ENCODE measurements at places on chromosomes 6 and 20.
A peak's percentile ranks its signal among the peaks of the same experiment; 100 is the strongest.

GRCh38 chr6:144104488-144104887 lies 9.1 kb upstream of the SF3B5 start:
- DNase-seq: no peak

DNA sequence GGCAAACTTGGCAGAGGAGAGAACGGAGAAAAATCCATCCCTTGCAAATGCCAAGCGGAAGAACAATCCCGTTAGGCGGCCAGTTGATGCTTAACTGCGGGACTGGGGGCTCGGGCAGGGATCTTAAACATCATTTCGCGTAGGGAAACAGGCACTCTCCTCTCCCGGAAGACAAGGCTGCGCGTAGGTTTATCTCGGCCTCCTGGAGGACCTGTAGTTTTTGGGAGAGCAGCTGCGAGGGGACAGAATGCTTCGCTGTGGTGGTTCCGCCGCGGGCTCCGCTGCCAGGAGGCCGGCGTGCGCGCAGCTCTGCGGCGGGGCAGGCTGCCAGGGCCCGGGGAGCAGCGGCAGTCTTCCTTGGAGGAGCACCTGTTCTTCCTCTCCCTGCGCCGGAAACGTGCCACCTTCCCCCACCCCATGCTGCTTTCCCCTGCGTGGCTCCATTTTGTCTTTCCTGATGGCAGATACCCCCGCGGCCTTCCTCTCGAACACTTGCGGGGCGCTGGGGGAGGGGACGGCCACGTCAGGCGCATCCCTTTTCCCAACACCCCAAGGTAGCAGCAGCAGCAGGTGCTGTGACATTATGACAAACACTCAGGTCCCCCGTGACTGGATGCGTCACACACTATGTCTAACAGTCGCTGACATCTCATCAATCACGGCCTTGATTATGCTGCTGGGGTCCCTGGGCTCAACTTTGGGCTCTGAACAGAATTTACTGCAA lies 230.7 kb upstream of the BTBD3 start:
- DNase-seq: no peak

GRCh38 chr6:165913676-165914570 lies 250.9 kb upstream of the PDE10A start:
- no peak for DNase-seq

- DNase-seq: no peak
Measured at GRCh38 chr6:22732176-22732970, 163.0 kb downstream of the HDGFL1 start.

DNA sequence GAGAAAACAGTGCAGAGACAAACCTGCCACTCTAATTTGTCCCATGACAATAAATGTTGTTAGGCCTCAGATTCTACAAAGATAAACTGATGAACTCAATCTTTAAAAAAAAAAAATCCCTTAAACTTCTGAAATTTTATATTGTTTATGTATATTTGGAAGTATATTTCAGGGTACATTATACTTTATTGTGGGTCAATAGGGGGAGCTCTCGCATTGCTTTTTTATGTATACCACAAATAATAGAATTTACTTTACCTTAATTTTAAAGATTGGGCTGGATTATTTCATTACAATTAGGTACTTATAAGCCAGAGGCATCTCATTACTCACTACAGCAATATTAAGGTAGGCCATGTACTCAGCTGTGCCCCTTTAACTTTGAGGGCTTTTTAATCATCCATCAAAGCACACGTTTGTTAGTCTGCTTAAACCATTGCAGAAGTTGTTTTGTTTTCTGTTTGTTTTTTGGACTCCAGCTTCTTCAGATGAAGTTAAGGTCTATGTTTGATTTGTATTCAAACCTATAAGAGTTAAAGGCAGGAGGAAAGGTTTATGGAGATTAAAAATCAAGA lies 56.3 kb upstream of the EYA4 start:
- no peak for DNase-seq

GRCh38 chr6:160330619-160331018 lies 17.6 kb upstream of the SLC22A3 start:
- no peak for DNase-seq

DNA sequence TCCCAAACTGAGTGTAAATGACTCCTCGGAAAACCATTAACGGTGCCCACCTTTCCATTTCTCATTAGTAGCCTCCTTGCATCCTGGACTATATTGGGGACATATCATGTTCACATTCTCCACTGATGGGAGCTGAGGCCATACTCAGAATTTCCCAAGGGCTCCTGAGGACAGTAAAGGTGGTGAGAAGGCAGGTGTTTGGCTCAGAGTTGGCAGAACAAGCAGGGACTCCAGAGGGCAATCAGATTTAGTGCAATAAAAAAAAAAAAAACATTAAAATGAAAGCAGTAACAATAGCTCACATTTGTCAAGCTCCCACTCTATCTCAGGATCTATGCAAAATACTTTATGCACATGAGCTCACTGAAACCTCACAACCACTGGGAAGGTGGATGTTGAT lies 401.4 kb downstream of the MAFB start:
- no peak for DNase-seq

- DNase-seq: no peak
Measured at GRCh38 chr6:46381057-46381456, 110.2 kb downstream of the RCAN2 start.

- no peak for DNase-seq
Measured at GRCh38 chr20:48052475-48052835, 267.2 kb upstream of the SULF2 start.

- DNase-seq: no peak
Measured at GRCh38 chr6:15246217-15246665, 372 bp downstream of the JARID2 start.

GRCh38 chr6:119036081-119036480 lies 42.4 kb downstream of the FAM184A start:
- no peak for DNase-seq

DNA sequence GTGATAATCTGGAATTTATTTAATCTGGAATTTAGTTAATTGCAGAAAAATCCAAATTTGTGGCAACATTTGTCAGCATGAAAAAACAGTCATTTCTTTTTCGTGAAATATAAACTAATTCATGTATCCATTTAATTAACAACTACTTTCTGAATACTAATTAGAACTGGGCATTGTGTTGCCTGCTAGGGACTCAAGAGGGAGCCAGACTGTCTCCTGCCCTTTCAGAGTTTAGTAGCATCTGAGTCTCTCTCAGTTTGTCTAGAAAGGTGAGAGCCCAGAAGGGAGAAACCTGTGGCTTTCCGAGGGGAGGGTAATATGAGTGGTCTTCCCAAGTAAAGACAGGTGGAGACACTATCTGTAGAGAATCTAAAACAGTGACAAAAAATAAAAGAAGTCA lies 210.9 kb upstream of the HDDC2 start:
- no peak for DNase-seq

DNA sequence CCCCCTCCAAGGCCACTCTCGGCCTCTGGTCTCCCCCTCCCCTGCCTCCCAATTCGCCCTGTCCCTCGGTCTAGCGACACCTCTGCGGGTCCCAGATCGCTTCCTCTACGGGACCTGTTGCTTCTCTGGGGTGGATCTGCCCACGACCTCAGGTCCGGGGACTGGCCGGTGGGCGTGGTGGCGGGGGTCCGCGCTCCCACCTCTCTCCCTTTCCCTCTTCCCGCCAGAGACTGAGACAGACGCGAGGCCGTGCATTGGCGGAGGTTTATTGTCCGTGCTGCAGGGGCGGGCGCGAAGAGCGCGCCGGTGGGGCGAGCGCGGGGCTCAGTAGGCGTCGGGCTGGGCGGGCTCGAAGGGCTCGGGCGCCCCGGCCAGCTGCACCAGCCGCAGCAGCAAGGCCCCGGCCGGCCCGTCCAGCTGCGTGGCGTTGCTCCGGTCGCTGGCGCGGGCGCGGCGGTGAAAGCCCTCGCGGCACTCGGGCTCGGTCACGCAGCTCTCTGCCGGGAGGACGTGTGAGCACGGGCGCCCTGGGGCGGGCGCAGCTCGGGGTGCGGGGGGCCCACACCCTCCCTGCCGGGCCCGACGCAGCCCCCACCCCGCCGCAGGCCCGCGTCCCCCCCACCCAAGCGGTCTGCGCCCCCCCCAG lies 2.1 kb downstream of the AVP start:
- no peak for DNase-seq

- no peak for DNase-seq
Measured at GRCh38 chr20:8646033-8646441, 422.9 kb upstream of the PLCB4 start.

- no peak for DNase-seq
Measured at GRCh38 chr20:58515233-58516212, at the start of gene APCDD1L. APCDD1L (minus strand) TSS chr20:58515399; CDS start chr20:58514707, 692 bp downstream.

DNA sequence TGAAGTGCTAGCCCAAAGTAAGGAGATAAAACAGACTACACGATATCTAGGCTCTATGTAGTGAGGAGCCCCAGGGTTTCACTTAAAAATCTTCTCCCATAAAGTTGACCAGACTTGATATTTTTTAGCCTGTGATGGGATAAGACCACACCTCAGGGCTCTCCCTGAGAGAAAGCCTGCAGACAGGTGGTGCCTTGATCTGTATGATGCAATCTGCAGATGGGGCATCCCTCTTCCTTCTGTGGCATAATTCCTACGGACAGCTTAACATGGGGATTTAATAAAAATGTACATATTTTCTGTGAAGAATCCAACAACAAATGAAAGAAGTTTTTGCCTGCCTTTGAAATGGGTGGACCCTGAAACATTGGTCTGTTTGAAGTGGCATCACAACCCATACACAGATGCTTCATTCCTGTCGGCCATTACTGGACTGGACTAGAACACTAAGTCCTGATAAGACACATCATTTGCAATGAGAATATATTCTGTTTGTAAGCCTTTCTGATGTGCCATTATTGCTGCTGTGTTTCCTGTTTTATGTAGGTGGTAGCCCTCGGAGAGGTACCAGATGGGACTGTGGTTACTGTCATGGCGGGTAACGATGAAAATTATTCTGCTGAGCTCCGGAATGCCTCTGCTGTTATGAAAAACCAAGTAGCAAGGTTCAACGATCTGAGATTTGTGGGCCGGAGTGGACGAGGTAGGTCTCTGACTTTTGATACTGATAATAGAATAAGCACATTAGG lies 53.8 kb upstream of the SUPT3H start:
- DNase-seq: no peak

DNA sequence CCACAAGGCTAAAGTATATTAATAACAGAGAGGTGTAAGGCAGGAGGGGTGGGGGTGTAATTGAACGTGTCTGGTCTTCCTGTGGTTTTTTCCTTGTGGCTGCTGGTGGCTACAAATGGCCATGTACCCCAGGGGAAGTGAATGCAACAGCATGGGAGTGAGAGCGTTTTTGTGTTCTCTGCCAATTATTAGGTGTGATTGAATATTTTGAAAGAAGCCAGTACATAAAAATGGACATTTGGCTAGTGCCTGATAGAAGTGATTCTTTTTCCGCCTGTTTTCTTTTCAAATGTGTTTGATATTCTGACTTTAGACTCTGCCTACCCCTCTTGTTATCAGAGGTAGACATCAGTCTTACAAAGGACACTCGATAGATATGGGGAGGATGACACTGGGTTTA lies 141.3 kb downstream of the PRL start:
- no peak for DNase-seq

GRCh38 chr6:137146206-137146605 lies 27.2 kb downstream of the IL22RA2 start:
- no peak for DNase-seq

DNA sequence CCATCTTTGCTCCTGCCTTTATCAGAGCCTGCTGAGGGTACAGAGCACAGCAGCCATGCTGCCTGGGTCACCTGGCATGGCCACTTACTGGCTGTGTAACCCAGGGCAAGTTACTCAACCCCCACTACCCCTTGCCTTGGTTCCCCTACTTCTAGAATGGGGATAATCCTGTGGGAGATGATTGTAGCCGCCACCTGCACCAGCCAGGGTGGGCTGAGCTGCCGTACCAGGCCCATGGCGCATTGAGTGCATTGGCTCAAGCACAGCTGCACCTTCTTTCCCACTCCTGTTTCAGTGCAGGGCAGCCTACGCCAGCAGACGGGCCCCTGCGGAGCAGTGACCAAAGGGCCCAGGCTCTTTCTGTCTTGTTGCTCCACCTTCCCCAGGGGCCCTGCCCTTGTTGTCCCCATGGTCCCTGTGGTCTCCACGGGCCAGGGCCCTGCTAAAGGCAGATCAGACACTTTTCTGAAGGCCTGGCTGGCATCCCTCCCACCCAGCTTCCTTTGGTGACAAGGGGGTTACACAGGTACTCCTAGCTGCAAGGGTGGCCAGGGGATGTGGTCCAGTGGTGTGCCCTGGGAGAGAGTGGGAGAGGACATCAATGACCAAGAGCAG lies 159.4 kb upstream of the MLN start:
- no peak for DNase-seq

- no peak for DNase-seq
Measured at GRCh38 chr6:16673011-16673797, 88.1 kb downstream of the ATXN1 start.

DNA sequence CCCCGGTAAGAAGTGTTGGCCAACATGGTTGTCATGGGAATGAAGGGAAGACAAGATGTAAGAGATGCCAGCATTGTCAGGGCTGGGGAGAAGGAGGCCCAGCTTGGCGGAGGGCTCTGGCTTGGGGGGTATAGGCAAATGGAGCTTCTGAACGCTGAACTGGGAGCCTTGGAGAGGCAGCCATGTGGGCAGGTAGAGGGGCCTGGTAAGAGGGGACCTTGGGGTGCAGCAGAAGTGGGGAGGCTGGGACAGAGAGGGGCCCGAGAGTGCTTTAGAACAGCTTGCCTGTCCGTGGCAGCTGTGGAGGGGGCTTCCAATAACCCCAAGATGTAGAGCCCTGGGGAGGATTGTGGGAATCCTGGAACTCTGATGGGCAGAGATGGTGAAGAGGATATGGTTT lies 3.0 kb downstream of the SLC22A1 start:
- DNase-seq: no peak

GRCh38 chr6:3139090-3139903 lies 18.0 kb downstream of the TUBB2A start:
- DNase-seq: peak; percentile 13

- no peak for DNase-seq
Measured at GRCh38 chr6:111276335-111276734, 189.0 kb downstream of the SLC16A10 start.

DNA sequence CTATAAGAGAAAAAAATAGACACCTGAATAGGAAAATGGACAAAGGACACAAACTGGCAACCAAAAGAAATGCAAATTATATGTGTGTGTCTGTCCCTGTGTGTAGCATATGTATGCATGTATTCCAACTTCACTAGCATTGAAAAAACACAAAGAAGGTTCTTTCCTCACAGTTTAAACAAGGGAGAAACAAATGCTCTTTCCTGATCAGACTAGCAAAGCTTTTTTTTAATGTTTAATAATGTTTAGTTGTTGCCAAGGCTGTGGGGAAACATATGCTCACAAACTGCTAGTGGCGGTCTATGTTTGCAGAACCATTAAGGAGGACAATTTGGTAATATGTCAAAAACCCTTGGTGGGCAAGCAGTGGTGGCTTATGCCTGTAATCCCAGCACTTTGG lies 22.4 kb downstream of the SMLR1 start:
- no peak for DNase-seq

DNA sequence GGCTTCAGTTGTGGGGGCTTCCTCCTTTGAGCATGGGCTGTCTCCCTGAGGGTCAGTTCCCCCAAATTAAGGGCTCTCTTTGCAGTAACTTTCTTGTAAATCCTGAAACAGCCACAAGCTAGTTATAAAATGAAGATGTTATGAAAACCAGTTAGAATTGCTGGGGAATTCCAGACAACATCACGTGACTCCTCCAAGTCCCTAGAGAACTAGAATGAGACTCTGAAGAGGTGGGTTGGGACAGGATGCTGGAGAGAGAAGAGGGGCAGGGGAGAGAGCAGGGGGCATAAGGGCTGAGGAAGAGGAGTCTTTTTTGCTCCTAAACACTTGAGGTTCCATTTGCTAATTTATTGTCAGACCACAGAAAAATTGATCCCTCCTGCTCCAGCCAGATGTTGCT lies 380.3 kb downstream of the DHX35 start:
- no peak for DNase-seq

GRCh38 chr6:151205721-151206600 lies 33.8 kb upstream of the AKAP12 start:
- DNase-seq: no peak

- DNase-seq: no peak
Measured at GRCh38 chr20:58084566-58084965, 143.9 kb downstream of the ANKRD60 start.

Measured in SIG-M5 (cell line).